ENCODE measurements at places on chromosomes 12 and 14. TPM values are rescaled to one million over a fixed set of nuclear protein-coding genes. Genes with fewer than 3 reads are reported as not detected.

Gene DNAJC22
- 0.09 TPM for total RNA-seq

Gene PUS7L
- 14.4 TPM for total RNA-seq

Gene IAPP
- total RNA-seq: 0.14 TPM

Gene SLC8A3
- total RNA-seq: 0.99 TPM

Gene DBX2
- under 0.01 TPM for total RNA-seq

Gene INF2
- total RNA-seq: 8.7 TPM

Gene NCKAP5L
- 5.6 TPM for total RNA-seq
